Non-pigmented ciliary epithelial cell (primary cell): ENCODE measurements at places on chromosomes 11 and 22.

- no peak for DNase-seq
Observed at GRCh38 chr11:35619855-35620640, 1.8 kb downstream of the FJX1 start.

DNA sequence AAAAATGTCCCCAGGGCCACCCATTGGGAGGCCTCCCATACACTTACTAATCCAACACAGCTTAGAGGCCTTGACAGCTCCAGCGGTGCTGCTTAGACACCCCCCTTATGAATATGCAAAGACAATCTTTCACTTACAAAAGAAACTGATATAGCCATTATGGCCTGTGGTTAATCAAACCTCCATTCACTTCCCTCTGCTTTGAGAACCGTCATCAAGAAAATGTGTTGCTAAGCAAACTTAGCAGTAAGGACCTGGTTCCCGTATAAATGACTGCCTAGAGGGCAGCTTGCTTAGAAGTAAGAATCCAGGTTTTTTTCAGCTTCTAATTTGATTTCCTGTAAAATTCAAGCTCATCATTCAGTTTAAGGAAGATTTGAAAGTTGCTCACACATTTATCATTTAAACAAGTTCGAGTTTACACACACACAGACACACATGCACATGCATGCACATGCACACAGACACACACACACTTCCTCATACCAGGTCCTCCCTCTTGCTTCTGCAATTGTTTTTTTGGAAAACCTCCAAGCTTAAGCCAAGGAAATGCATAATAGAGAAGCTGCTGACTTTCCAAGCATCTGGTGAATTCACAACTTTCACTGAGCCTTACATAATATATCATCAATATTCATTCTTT lies 137.7 kb upstream of the BLID start:
- DNase-seq: no peak

- DNase-seq: no peak
Observed at GRCh38 chr11:128209138-128209435, 378.3 kb downstream of the ETS1 start.

DNA sequence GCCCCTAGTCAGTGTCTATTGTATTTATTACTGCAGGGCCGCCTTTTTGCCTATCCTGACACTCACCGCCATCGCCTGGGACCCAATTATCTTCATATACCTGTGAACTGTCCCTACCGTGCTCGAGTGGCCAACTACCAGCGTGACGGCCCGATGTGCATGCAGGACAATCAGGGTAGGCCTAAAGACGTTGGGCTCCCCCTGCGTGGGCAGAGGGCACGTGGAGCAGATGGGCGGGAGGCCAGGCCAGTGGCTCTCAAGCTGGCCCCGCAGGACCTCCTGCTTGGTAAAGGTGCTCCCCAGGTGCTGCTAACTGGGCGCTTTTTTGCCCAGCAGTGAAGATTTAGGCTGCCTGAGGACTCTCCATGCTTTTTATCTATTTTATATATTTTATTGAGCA lies 22.5 kb downstream of the CAT start:
- no peak for DNase-seq
